CD4-positive, alpha-beta T cell treated with Interleukin-15 for 1 hour (primary cell): ENCODE measurements at places on chromosomes 4 and X.

GRCh38 chr4:175246941-175247340 is 328.8 kb downstream of the ADAM29 start:
- DNase-seq: no peak

GRCh38 chr4:13815231-13815630 is 187.7 kb upstream of the BOD1L1 start:
- no peak for DNase-seq

DNA sequence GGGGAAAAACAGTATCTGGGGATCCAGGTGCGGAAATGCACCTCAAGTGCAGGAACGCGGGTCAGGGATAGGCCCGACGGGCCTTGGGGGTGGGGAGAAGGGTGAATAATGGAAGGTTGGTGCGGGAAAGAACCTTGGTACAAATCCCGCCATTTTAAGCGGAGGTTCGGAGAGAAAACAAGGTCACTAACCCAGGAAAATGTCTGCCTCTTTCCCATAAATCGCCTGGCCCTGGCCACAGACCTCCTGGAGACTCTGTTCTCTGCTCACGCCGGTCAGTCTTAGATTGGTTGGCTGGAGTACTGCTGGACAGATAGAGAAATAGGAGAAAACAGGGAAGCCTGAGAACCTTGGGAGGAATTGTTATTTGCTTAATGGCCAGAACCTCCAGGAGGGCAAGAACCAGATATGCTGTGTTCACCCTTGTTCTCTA is 897 bp upstream of the FBXL5 start:
- no peak for DNase-seq

DNA sequence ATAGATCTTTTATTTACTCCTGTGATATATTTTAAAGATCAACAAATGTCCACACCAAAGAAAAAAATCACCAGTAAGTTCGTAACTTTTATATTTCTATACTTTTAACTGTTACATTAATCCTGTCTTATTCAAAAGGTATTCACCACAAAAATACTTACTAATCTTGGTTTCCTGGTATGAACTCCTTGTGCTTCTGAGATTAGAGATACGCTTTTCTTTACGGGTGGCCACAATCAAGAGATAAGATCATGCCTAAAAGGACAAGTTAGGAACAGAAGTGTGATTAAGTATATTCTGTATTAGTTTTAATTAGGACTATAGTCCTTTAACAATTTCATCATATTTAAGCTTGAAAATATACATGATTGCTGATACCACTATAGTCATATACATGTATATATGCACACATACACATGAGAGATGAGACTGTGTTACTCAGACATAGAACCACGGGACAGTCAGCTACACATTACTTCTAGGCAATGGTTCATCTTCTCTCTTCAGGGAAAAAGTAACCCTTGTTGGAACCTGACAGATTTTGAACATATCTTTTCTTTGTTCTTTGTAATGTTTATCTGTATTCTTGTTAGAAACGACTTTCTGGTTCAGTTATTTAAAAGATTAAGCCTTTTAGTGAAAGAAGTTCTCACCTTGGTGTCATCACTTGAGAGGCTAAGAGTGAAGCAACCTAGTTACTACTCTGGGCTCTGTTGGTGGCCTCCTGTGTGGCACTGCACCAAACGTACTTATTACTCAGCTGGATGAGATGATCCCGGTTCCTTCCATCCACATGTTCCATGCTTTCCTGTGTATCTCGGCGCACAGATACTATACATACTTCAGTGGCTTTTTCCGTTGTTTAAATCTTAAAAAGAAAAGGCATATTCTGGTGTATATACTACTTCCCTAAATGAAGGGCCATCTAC is 146.1 kb downstream of the CBR4 start:
- no peak for DNase-seq

GRCh38 chr4:88211473-88212252 is 53.2 kb upstream of the ABCG2 start:
- no peak for DNase-seq

DNA sequence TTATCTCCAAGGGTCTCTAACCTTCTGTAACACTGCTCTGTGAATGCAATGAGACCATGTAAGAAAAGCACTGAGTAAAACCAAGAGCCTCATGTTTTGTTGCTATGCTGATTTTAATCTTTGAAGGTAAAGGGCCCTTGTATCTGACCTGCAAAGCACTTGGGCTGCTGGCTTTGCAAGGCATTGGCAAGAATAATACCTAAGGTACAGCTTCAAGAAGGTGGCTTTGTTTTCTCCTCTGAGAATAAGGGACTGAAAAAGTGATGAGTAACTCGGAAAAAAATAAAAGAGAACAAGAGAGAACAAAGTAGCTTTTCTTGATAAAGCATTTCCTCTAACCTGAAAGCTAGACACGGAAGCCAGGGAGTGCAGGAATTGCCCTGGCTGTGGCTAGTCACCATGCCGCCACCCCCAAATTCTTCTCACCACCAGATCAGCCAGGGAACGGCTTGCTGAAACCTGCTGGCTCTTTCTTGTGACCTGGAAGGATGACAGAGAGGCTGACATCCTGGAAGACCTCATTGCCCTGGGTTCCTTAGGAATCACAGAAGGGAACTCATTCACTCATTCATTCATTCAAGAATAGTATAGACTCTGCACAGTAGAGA is 41.8 kb upstream of the HS3ST1 start:
- no peak for DNase-seq

DNA sequence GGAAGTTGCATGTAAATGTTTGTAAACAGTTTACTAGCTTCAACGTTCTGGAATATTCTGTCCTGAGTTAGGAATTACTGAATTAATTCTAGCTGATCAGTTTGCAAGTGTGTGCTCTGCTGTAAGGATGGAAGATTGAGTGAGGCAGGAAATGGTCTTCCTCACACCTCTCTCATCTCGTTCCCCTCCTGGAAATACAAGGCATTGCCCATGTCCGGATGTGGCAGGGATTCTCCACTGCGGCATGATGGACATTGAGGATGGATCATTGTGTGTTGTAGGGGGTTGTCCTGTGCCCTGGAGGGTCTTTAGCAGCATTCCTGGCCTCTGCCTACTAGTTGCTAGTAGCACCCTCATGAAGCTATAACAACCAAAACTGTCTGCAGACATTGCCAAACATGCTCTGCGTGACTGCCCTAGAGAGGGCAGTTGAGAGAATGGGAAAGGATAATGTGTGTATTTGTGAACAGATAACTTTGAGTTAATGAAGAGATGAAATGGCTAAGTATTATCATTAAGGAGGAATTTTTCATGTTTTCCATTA is 12.6 kb downstream of the CA5B start:
- DNase-seq: peak; percentile 32

DNA sequence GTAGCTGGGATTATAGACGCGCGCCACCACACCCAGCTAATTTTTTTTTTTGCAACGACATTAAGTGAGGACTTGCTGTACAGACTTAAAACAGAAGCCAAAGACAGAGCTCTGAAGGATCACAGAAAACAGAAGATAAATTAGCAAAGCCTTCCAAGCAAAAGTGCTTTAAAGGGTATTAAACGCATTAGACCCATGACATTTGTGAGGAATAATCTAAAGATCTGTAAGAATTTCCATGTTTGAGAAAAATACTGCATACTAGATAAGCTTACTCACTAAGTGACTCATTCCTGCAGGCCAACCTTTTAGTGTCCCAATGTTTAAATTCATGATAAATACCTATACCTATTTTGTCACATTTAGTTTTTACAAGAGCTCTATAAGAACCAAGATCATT is 27.4 kb downstream of the SMARCA1 start:
- DNase-seq: no peak

DNA sequence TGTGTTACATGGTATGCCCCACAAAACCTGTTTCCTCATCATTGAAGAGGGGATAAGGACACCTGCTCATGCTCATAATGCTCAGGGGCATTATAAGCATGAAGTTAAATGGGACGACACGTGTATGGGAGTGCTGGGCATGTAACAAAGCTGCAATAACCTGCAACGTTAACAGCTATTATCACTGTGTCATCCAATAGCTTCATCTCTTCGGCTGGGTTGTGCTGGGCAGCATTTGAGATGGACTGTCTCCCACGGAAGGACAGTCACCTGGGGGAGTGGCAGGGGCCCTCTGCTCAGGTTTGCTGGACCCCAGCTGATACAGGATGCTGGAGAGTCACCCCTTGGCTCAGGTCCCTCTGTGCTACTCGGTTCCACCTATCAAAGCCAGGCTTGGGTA is 94.5 kb downstream of the NSUN7 start:
- DNase-seq: no peak

- no peak for DNase-seq
Measured at GRCh38 chr4:83238393-83239248, 46.0 kb downstream of the COQ2 start.

DNA sequence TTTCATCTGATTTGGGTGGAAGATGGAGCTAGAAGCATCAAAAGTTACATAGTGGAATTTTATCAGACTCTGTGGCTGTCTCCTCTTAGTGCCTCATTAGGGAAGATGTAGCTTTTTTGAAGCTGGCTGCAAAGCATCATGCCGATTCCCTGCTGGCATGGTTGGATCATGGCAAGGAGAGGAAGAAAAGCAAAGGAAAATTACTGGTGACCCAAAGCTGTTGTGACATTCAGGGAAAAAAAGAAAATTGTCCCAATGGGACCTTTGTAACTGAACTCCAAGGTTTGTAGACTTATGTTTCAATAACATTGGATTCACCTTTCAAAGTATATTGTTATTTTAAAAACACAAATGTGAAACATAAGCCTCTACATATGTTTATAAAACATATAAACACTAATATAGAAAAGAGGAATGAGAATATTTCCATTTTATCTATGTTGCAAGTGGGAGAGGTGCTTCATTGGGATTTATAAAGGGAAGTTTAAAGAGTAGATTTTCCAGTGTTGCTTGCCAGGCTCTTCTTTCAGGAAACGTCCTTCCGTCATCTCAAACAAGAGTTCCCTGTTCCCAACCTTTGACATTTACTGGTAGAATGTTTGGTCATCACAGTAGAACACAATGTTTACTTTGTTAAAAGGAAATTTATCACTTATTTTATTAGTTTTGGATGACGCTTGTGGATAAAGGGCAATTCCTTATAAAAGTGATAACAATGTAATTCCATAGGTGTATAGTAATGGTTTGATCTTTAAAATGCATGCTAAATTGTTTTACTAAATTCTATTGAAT is 190.1 kb upstream of the GPRIN3 start:
- DNase-seq: no peak

DNA sequence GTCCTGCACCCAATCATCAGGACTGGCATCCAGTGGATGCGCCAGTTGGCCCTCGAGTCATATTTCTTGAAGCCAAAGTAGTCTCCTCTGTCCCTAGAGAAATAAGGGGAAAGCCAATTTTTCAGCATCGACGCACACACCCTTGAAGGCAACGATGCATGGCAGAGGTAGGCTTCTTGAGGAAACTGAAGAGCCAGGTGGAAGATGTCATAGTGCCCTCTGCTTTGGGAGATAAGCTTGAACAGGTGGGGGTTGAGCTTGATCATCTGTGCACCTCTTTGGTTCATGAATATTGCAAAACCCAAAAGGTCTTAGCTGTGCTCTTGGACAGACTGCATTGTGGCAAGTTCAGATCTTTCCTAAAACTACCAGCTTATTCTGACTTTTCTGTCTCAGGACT is 34.6 kb upstream of the WDR1 start:
- DNase-seq: no peak

GRCh38 chr4:13626492-13627177 is 890 bp downstream of the BOD1L1 start:
- no peak for DNase-seq

DNA sequence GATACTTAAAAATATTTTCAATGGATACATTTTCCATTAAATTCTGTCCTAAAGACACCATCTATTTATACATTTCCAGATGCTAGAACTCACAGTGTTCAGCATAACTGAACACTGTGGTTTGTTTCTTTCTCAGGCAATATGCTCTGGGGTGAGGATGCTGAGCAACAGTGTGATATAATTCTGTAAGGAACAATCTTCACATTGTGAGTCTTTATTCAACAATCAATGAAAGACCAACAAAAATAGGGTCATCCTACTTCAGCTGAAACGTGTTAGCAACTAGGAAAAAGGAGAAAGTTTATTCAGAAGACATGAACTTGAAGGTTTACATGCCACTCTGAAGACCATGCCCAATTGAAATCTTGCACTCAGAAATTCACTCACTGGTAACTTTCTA is 284.8 kb downstream of the UNC5C start:
- DNase-seq: no peak

GRCh38 chrX:114964374-114964773 is 53.0 kb downstream of the IL13RA2 start:
- DNase-seq: no peak

GRCh38 chr4:38842994-38843393 is 13.6 kb downstream of the TLR6 start:
- no peak for DNase-seq

- no peak for DNase-seq
Measured at GRCh38 chrX:45710081-45710801, 509.6 kb upstream of the DIPK2B start.

DNA sequence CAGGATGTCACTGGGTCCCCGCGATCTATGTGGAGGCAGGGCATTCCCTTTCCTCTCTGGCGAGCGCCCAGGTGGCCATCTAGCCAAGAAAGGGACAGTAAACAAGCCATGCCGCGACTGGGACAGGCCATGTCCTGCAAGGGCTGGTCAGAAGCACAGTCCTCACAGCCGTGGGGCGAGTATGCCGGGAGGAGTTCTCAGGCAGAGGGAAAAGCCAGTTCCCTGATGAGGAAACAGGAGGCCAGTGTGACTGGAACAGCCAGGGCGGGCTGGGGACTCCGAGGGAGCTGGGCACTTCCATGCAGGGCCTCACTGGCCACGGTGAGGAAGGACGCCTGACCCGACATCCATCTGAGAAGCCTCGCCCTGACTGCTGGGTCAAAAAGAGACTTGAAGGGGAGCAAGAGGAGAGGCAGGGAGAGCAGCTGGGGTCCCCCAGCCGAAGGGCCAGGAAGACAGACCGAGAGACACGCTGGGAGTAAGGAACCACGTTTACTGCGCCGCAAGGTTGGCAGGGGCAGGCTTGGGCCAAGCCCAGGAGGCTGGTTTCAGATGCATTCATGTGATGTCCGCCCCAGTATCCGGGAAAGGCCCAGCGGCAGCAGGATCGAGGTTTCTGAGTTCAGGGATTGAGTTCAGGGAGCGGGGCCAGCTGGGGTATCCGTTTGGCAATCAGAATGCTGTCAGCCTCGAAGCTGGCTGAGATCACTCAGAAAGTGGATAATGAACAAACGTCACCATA is 15.0 kb downstream of the CFAP99 start:
- DNase-seq: no peak

GRCh38 chr4:62324215-62324614 is 1124.1 kb downstream of the ADGRL3 start:
- no peak for DNase-seq

DNA sequence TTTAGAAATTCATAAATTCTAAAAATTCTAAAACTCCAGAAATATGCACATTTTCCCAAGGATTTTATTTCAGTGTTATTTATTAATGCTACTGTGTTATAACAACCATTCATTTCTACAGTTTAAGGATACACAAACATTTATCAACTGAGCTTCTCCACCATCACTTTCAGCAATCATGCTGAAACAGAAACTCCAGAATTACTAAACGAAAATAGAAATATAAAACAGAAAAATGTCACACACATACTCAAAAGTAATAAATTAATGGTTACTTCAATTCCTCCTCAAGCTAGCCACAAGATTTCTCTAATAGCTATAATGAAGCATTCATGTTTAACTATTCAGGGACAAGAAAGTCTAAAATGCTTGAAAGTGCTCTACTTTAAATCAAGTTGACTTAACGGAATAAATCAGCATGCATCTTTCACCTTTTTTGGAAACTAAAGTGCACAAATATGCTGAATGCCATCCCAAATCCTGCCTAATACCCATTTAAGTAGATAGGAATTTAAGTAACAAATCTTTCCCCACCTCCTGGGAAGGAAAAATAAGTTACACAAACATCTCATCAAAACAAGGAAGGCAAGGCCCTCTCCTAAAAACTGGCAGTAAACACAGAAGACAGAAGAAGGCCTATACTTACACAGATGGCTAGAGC is 563 bp downstream of the FAM13A start:
- DNase-seq: no peak
